ENCODE measurements at places on chromosomes 2 and 18. TPM values are rescaled to one million over a fixed set of nuclear protein-coding genes. Genes with fewer than 3 reads are reported as not detected.

Gene GKN1
- total RNA-seq = not detected

Gene ANKRD62
- not detected for total RNA-seq

Gene RPS27A
- total RNA-seq = 488 TPM

Gene CCDC195
- not detected for total RNA-seq

Gene ADAM23
- 46.5 TPM for total RNA-seq

- H3K27ac ChIP-seq = no peak overlapping the region
- H3K27me3 ChIP-seq = no peaks in the 10 kb centered on the region
- no peaks in the 10 kb centered on the region for H3K36me3 ChIP-seq
- H3K4me1 ChIP-seq = peaks cover 18% of the 10 kb centered on the region
- DNase-seq = no peak
Observed at GRCh38 chr2:109300582-109300981, 171.6 kb downstream of the SH3RF3 start.

- no peaks in the 10 kb centered on the region for H3K27me3 ChIP-seq
- DNase-seq = peak; percentile 91
- peaks cover 20% of the 10 kb centered on the region for H3K36me3 ChIP-seq
- peak within 1 kb of the TSS; percentile 83 for H3K27ac ChIP-seq
- peaks cover 10% of the 10 kb centered on the region for H3K4me1 ChIP-seq
Observed at GRCh38 chr2:219571311-219572236, at the start of gene OBSL1. Gene OBSL1, minus strand, starts transcription at chr2:219571539. Its CDS starts 307 bp downstream, at chr2:219571232.

DNA sequence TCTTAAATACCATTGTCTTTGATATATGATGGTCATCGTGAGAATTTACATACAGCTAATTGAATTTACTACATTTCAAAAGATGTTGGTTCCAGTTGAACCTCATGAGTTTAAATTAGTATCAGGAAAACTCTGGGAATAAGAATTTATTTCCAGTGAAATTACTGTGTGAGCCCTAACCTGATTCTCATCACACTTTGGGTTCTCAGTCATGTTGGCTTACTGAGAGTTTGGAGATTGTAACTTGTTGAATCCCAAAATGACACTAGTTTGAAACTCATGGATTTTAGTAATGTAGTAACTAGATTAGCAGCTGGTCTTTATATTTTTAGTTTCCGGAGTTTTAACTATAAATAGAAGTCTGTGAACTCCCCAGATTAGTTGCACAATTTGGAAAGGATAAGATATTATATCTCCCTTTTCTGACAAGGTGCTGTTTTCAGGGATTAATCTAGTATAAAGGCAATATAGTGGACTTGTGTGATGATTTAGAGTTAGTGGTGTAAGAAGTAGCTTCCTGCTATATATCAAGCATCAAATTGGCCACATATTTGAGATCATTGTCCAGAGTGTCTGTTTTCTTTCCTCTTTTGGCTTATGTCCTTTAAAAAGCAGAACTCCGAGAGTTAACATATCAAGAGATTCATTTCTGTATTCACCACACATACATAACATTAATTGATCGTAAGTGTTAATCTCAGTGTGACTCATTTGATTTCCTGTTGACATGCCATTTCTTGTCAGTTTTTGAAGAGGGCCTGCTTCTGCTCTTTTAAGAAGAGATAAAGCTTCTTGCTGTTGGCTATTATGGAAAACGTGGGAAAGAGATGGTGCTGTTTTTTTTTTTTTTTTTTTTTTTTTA is 15.7 kb downstream of the NDUFV2 start:
- H3K4me1 ChIP-seq = peaks cover 80% of the 10 kb centered on the region
- H3K36me3 ChIP-seq = peaks cover 40% of the 10 kb centered on the region
- H3K4me3 ChIP-seq = no peak overlapping the region
- H3K27me3 ChIP-seq = no peaks in the 10 kb centered on the region

DNA sequence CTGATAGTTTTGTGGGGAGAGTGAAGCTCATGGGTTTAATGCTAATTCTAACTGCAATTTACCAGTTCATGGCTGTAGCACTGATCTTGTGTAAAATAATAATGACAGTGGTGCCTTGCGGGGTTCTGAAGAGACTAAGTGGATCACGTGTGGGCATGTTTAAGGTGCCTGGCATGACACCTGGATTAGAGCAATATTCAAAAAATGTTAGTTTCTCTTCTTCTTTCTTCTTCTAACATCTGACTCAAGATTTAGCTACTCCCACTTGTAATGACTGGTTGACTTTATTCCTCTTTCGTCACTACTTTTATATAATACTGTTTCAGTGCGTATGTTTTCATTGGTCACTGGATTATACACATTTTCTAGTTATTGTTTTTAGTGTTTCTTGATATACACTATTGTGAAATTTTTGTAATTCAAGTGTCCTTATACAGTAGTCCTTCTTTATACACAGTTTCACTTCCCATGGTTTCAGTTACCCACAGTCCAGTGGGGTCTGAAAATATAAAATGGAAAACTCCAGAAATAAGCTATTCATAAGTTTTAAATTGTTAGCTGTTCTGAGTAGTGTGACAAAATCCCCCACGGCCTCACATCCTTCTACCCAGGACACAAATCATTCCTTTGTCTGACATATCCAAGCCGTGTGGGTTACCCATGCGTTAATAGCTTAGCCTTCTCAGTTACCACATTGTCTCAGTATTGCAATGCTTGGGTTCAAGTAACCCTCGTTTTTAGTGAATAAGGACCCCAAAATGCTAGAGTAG is 662.2 kb upstream of the CNTNAP5 start:
- H3K4me1 ChIP-seq = no peaks in the 10 kb centered on the region
- no peak for DNase-seq
- H3K27me3 ChIP-seq = no peaks in the 10 kb centered on the region
- H3K27ac ChIP-seq = no peak overlapping the region
- no peaks in the 10 kb centered on the region for H3K36me3 ChIP-seq

- H3K36me3 ChIP-seq = no peaks in the 10 kb centered on the region
- no peak overlapping the region for H3K27ac ChIP-seq
- no peaks in the 10 kb centered on the region for H3K27me3 ChIP-seq
- no peak for DNase-seq
- no peaks in the 10 kb centered on the region for H3K4me1 ChIP-seq
- no peak overlapping the region for H3K4me3 ChIP-seq
Observed at GRCh38 chr2:147660680-147661079, 184.1 kb upstream of the ACVR2A start.

- no peaks in the 10 kb centered on the region for H3K4me1 ChIP-seq
- no peak overlapping the region for H3K4me3 ChIP-seq
- H3K36me3 ChIP-seq = no peaks in the 10 kb centered on the region
- H3K27me3 ChIP-seq = no peaks in the 10 kb centered on the region
- DNase-seq = no peak
Observed at GRCh38 chr2:223548194-223548593, 54.0 kb downstream of the SCG2 start.

DNA sequence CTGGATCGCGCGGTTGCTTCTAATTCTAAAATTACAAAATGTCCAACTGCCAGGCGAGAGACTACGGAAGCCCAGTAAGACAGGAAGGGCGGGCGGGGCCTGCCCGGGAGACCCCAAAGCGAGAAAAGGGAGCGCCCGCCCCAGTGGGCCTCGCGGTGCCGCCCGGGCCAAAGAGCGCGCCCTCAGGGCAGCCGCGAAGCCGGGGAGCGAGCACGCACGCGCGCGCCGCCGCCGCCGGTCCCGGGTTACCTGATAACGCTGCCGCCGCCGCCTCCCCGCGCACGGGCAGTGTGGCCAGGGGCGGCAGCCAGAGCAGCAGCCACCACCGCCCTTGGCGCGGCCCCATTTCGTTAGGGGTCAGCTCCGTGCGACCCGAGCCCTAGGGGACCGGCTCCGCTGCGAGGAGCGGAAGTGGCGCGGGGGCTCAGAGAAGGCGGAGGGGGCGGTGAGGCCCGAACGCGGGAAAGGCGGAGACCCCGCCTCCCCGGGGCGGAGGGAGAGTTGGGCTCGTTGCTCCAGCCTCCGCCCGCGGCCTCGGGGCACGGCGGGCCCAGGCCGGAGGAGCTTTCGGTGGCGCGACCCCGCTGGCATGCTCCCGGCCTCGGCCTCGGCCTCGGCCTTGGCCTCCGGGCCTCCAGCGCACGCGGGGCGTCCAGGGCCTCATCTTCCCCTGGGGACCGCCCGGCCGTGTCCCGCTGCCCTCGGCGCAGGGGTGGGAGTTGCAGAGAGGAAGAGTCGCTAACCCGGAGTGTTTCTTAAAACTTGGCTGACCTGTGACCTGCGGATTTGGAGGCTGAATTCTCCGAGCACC is at the start of gene NEMP2:
NEMP2 (minus strand) TSS at position 413 of the 811 bp plus-strand sequence; CDS start at position 346, 67 bp downstream.
- peaks cover 32% of the 10 kb centered on the region for H3K4me1 ChIP-seq
- H3K27me3 ChIP-seq = no peaks in the 10 kb centered on the region
- DNase-seq = peak; percentile 92
- peak within 1 kb of the TSS; percentile 98 for H3K27ac ChIP-seq

DNA sequence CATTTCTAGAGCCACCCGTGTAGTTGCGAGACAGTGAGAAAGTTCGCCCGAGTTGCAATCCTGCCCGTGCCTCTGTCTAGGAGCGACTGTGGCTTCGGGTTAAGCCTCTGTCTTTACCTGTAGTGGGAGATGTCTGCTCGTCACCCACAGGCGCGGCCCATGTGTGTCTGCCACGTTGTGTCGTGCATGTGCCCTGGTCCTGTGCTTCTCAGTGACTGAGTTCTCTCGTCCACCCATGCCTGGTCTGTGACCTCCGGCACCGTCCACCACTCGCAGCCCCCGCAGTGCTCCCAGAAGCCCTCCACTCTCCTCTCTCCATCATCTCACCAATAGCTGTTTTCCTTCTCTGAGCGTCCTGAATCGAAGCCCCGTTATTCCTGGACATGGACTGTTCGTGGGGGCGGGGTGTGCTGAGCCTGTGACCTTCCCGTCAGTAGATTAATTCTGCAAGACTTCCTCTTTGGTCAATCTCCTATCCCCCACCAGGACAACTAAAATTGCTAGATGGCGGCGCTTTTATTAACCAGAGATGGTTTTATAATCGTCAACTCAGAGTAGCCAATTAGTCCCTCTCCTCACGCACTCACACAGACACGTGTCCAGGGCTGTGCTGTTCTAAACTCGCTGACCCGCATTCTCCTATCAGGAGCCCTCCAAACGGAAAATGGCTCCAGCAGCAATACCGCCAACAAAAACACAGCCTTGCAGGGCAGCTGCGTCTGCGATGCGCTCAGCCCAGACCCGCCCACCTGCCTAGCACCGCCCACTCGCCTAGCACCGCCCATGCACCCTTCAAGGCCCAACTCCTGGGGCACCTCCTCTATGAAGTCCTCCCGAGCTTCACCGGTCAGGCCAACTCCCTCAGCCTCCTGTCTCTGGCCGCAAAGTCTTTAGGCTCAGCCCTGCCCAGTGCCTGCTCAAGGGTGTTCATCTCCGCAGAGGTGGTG is 119.4 kb downstream of the TWIST2 start:
- H3K27me3 ChIP-seq = peaks cover 4% of the 10 kb centered on the region
- H3K4me3 ChIP-seq = no peak overlapping the region
- no peaks in the 10 kb centered on the region for H3K36me3 ChIP-seq
- no peaks in the 10 kb centered on the region for H3K4me1 ChIP-seq
- H3K27ac ChIP-seq = no peak overlapping the region
- no peak for DNase-seq

DNA sequence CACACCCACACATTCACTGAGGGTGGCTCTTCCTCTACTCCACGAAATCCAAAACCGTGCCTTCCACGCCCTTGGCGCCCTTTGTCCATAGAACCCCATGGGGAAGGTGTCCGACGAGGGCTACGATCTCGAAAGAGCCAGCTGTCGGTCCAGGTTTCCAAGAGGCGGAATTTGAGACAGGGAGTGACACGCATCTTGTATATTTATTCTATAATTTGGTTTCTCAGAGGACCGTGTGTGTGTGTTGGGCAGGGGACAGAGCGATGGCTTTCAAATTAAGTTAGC is 726 bp downstream of the C2orf69 start:
- peaks cover 17% of the 10 kb centered on the region for H3K4me1 ChIP-seq
- H3K27me3 ChIP-seq = no peaks in the 10 kb centered on the region
- peaks cover 4% of the 10 kb centered on the region for H3K36me3 ChIP-seq
- H3K4me3 ChIP-seq = peak overlapping the region; percentile 79

DNA sequence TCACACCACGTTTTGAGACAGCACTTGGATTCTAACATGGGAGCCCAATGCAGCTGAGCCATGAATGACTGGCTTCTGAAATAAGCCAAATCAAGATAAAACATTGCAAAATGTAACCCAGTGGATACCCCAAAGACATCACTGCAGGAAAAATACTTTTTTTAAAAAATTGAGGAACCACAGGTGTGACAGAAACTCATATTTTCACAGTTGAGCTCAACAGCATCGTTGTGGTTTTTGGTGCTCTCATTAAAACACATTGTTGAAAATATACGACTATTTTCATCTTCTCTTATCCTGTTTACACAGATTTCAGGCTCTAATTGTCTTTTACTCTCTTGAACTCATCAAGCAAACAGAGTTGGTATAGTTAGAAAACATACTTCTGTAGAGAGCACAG is 429.3 kb upstream of the VRK2 start:
- H3K27me3 ChIP-seq = no peaks in the 10 kb centered on the region
- no peaks in the 10 kb centered on the region for H3K4me1 ChIP-seq
- no peak overlapping the region for H3K4me3 ChIP-seq
- DNase-seq = no peak
- H3K27ac ChIP-seq = no peak overlapping the region
- H3K36me3 ChIP-seq = no peaks in the 10 kb centered on the region

DNA sequence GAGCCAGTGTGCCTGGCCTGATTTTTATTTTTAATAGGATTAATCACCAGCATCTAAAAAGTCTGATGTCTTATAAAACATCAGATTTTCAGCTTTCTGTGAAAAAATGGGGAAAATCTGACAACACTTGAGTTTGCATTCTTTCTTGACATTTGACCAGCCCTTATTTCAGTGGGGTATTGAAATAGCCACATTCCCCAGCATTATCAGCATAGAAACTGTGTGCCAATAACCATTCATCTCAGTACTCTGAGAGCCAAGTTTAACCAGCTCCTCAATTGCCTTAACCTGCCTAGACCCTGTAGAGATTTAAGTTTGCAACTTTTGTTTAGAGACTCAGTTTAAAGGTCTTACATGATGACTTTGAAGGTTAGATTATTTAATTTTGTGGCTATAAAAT is 155.0 kb downstream of the CERS6 start:
- no peak overlapping the region for H3K27ac ChIP-seq
- H3K4me3 ChIP-seq = no peak overlapping the region
- no peaks in the 10 kb centered on the region for H3K27me3 ChIP-seq
- H3K36me3 ChIP-seq = no peaks in the 10 kb centered on the region

DNA sequence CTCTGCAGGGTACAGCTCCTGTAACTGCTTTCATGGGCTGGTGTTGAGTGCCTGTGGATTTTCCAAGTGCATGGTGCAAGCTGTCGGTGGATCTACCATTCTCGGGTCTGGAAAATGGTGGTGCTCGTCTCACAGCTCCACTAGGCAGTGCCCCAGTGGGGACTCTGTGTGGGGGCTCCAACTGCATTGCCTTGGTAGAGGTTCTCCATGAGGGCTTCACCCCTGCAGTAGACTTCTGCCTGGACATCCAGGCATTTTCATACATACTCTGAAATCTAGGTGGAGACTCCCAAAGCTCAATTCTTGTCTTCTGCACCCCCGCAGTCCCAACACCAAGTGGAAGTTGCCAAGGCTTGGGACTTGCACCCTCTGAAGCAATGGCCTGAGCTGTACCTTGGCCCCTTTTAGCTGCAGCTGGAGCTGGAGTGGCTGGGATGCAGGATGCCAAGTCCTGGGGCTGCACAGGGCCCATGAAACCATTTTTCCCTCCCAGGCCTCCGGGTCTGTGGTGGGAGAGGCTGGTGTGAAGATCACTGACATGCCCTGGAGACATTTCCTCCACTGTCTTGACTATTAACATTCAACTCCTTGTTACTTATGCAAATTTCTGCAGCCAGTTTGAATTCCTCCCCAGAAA is 41.6 kb downstream of the EDAR start:
- H3K4me1 ChIP-seq = no peaks in the 10 kb centered on the region
- H3K4me3 ChIP-seq = no peak overlapping the region
- no peak overlapping the region for H3K27ac ChIP-seq
- no peaks in the 10 kb centered on the region for H3K27me3 ChIP-seq

- no peaks in the 10 kb centered on the region for H3K36me3 ChIP-seq
- no peak for DNase-seq
- no peaks in the 10 kb centered on the region for H3K27me3 ChIP-seq
- no peak overlapping the region for H3K27ac ChIP-seq
- no peak overlapping the region for H3K4me3 ChIP-seq
Observed at GRCh38 chr2:233227346-233227978, 24.0 kb upstream of the ATG16L1 start.

All from heart left ventricle (tissue), 16 donors.